ENCODE measurements at places on chromosomes 7 and 10. TPM values are rescaled to one million over a fixed set of nuclear protein-coding genes. Genes with fewer than 3 reads are reported as not detected.

DNA sequence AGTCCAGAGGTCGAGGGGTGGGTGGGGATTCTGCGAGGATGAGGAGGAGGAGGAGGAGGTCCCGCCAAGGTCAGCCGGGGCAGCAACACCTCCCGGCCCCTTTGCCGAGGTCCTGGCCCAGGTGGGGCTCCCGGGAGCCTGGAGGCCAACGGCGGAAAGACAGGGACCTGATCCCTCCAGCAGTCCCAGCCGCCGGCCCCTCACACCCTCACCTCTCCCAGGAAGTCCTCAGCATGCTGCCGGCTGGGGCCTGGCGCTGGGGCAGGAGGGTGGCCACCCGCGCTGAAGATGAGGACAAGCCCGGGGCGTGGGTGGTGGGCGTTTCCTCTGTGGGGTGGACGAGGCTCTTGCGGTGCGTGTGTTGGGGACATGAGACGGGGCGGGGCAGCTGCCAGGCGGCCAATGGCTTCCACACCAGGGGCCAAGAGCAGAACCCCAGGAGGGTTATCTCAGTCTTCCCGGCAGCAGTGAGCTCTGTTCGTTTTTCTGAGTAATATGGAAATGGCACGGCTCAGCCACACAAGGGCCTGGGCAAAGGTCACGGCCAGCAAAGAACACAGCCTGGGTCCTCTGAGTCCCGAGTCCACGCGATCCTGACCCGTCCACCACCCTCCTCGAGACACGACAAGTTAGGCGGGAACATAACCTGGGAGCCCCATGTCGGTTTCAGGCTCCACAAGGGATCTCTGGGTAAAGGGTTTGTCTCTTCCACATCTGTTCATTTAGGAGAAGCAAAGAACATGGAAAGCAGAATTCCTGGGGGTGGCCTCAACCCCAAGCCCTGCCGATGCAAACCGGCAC lies 82.9 kb upstream of the PDGFA start:
- peak; percentile 51 for DNase-seq

- no peak for DNase-seq
These were observed 553 bp downstream of the DNAJC30 start for GRCh38 chr7:73682745-73683055.

- DNase-seq, result no peak
These were observed 249.2 kb downstream of the PHTF2 start for GRCh38 chr7:78047800-78048199.

The HYAL4 gene
- polyA plus RNA-seq, result 1.7 TPM

GRCh38 chr10:84540617-84541288 lies 212.4 kb downstream of the CCSER2 start:
- peak; percentile 58 for DNase-seq

DNA sequence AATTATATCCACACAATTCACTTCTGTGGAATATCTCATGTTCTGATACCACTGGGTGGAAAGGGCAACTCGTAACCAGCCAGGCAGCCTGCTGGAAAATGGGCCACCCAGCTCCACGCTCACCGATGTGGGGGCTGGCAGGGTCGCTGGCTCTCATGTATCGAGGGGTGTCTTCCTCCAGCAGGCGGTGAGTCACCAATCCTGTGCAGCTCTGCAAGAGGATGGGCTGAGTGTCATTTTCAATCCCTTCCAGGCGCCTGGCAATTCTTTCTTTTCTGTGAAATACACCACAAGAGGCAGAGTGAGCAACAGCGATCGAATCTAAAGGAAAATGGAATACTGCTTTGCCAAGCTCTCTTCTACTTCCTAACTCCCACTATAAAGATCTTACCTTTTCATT lies 80.1 kb downstream of the SVIL start:
- DNase-seq, result no peak

The C10orf105 gene
- 0.03 TPM for polyA plus RNA-seq

DNA sequence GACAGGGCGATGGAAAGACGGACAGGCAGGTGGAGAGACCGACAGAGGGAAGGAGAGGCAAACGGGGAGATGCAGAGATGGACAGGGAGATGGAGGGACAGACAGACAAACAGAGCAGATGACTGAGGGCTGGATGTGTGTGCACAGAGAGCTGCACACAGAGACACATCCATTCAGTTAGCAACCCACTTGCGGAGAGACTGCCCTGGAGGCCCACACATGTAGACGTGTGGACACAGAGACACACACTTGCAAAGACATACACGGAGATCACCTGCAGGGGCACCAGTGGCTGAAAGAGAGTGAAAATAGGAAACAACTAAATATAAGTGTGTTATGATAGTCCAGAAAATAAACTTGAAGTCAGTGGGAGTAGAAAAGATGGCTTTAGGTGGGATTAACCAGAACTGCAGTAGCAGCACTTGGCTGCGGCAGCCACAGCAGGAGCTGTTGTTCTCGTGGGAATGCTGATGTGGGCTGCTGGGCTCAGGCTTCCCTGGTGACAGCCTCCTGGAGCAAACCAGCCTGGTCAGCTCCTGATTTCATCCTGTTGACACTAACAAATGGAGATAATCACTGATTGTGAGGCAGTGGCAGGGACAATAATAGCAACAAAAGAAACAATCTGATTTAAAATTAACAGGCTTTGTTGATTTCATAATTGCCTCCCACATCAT lies 134.1 kb downstream of the CCNY start:
- no peak for DNase-seq

DNA sequence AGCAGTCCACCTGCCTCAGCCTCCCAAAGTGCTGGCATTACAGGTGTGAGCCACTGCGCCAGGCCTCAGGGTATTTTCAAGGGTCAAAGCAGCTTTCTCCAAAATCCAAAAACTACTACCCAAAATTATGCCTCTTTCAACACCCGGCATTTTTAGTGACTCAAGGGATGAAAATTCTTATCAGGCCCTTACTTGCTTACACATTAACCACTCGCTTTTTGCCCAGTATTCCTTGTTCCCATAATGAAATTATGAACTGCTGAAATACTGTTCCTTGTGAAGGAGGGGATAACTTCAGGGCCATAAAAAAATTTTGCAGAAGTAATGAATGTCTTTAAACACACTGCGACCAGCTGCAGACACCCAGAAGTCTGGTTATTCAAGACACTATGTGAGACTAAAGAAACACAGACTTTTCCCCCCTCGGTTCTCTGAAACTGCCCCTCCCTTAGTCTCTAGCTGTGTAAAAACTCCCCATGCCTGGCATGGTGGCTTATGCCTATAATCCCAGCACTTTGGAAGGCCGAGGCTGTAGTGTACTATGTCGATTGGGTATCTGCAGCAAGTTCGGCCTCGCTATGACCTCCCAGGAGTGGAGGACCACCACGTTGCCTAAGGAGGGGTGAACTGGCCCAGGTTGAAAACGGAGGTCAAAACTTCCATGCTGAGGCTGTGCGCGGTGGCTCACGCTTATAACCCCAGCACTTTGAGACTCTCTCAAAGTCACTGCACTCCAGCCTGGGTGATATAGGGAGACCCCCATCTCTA lies 12.0 kb downstream of the FXYD4 start:
- DNase-seq, result peak; percentile 38

DNA sequence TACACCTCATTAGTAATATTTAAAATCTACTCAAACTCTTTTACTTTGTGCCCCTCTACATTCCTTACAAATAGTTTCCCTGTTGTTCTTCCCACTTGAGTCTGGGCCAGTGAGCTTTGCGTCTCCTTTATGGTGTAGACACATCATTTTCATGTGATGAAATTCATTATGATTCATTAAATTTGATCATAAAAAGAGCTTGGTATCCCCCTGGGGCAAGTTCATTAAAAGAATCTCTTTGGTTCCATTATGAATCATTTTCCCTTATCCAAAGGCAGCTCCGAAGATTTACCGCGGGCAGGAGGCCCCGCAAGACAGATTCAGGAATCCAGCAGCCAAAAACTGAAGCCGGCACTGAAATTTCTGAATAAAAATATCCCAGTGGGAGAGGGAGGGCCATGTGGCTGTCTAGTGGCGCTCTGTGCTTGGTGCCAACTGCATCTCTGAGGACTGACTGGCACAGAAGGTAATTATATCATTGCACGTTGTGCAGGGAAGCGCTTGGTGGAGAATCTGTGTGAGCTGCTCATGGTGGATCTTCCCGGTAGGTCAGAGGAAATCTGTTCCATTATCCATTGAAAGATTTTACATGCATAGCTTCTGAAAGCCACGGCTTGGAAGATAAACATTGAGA lies 151.4 kb upstream of the PITRM1 start:
- no peak for DNase-seq

GRCh38 chr7:25392588-25393338 lies 164.5 kb upstream of the NPVF start:
- DNase-seq, result no peak

The DENND11 gene
- 4.2 TPM for polyA plus RNA-seq

The SEMA3D gene
- polyA plus RNA-seq, result 0.03 TPM

- no peak for DNase-seq
These were observed 35.9 kb downstream of the ACSM6 start for GRCh38 chr10:95229724-95230627.

DNA sequence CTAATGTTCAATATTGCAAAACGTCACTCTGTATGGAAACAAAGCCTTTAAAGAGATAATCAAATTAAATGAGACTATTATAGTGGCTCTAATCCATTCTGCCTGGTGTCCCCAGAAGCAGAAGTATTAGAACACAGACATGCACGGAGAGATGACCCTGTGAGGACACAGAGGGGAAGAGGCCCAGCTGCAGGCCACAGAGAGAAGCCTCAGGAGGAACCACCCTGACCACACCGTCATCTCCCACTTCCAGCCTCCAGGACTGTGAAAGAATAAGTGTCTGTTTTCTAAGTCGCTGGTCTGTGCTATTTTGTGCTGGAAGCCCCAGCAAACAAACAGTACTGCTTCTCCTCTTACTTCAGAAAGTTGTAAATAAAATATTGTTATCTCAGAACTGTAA lies 283.5 kb upstream of the ADARB2 start:
- DNase-seq, result no peak

DNA sequence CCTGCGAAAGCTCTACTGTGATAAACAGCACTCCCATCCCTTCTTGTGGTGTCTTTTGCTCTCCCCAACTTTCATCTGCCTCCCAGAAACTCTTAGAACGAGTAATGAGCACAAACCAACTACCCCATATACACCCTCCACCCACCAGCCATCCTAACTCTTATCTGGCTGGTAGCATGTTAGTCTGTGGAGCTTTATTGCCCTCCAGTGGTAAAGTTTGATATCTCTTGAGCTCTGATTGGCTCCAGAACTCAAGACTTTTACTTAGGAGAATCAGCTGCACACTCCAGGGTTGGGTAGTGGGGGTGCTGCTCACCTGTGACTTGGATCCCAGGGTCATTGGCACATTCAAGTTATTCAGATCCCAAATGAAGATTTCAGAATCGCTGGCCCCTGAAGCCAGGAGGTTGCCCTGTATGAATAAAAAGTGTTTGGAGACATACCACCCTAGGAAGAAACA lies 10.9 kb downstream of the SEC31B start:
- DNase-seq, result no peak

The DNAAF5 gene
- polyA plus RNA-seq, result 9.3 TPM

The PLXDC2 gene
- 9.2 TPM for polyA plus RNA-seq

The GDF2 gene
- polyA plus RNA-seq, result not detected

The RBP4 gene
- polyA plus RNA-seq, result 1.2 TPM

- DNase-seq, result no peak
These were observed 983.3 kb upstream of the C7orf33 start for GRCh38 chr7:147607157-147607800.

- DNase-seq, result no peak
These were observed 33.6 kb upstream of the DNMBP start for GRCh38 chr10:100043344-100043743.

The GIMAP4 gene
- polyA plus RNA-seq, result 21.7 TPM

GRCh38 chr10:509361-510102 lies 179.9 kb downstream of the DIP2C start:
- DNase-seq, result no peak

The MNX1 gene
- not detected for polyA plus RNA-seq

GRCh38 chr7:50852901-50853300 lies 70.2 kb upstream of the GRB10 start:
- no peak for DNase-seq

DNA sequence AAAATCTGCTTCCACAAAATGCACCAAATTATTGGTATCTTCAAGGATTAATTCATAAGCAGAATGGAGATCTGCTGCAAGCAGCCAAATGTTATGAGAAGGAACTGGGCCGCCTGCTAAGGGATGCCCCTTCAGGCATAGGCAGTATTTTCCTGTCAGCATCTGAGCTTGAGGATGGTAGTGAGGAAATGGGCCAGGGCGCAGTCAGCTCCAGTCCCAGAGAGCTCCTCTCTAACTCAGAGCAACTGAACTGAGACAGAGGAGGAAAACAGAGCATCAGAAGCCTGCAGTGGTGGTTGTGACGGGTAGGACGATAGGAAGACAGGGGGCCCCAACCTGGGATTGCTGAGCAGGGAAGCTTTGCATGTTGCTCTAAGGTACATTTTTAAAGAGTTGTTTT lies 12.1 kb downstream of the IFIT3 start:
- no peak for DNase-seq

The C10orf53 gene
- not detected for polyA plus RNA-seq

The TUBB8 gene
- 0.07 TPM for polyA plus RNA-seq

The ELFN1 gene
- 0.87 TPM for polyA plus RNA-seq

The PNLIPRP1 gene
- polyA plus RNA-seq, result 0.38 TPM

The ADAM12 gene
- 0.01 TPM for polyA plus RNA-seq

DNA sequence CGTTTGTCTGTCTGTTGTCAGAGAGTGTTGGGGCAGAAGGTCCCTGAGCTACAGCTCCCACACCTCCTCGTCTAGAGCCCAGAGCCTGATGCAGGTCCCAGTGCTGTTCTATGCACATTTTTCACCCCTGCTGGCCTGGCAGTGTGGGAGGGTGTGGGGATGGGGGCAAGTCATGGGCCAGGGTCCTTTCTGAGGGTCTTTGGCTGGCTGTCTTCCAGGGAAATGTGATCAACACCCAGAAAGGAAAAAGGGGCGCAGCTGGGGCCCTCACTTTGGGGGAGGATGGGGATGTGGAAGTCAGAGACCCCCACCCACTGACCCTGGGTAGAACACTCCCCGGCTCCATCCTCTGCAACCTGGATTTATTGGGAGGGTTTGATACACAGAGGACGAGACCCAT lies 50.0 kb upstream of the ZNF716 start:
- DNase-seq, result no peak

The TEX47 gene
- polyA plus RNA-seq, result not detected

GRCh38 chr7:20804345-20804744 lies 17.7 kb upstream of the SP8 start:
- no peak for DNase-seq

GRCh38 chr7:117698018-117698417 lies 175.2 kb downstream of the CTTNBP2 start:
- no peak for DNase-seq

The OR2A42 gene
- not detected for polyA plus RNA-seq

The PTF1A gene
- polyA plus RNA-seq, result not detected

- peak; percentile 66 for DNase-seq
These were observed at the start of gene COL13A1 for GRCh38 chr10:69801434-69802315. COL13A1 (plus strand) TSS chr10:69801906; CDS start chr10:69802424, 518 bp downstream.

The TIMM23 gene
- 118 TPM for polyA plus RNA-seq

- no peak for DNase-seq
These were observed 49.5 kb downstream of the NEURL1 start for GRCh38 chr10:103542764-103543616.

The RARRES2 gene
- 7.7 TPM for polyA plus RNA-seq

GRCh38 chr10:18097524-18097923 lies 42.7 kb upstream of the CACNB2 start:
- DNase-seq, result no peak
